ENCODE measurements at places on chromosomes 5 and 9.

GRCh38 chr5:149870697-149871096 lies 73.9 kb downstream of the PDE6A start:
- no peaks in the 10 kb centered on the region for H3K36me3 ChIP-seq
- no peak for DNase-seq
- H3K4me3 ChIP-seq = no peak overlapping the region

DNA sequence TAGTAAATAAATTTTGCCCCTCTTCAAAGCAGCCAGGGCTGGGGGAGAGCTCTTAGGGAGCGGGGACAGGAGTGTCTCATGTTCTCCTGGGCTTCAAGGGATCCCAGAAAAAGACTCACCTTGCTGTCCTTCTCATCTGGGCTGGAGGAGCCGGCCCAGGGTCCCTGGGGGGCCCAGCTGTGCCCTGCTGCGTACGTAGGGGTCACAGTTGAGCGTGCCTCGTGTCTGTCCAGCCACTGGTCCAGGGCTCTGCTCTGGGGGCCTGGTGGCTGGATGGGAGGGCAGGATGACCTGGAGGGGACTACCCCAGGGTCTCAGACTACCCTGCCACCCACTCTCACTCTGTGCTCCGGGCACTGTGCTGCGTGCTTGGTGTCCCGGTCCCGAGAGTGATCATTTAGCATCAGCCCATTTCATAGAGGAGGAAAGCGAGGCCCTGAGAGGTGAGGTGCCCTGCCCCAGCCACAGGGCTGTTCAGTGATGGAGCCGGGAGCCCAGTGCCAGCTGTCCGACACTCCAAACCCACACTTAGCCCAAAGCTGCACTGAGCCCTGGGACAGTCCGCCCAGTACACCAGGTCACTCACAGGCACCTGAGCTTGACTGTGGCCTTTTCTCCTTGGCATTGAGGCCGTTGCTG lies 26.2 kb upstream of the TDRD7 start:
- H3K27me3 ChIP-seq = no peaks in the 10 kb centered on the region
- DNase-seq = no peak
- no peaks in the 10 kb centered on the region for H3K36me3 ChIP-seq
- H3K4me3 ChIP-seq = no peak overlapping the region
- H3K4me1 ChIP-seq = peaks cover 15% of the 10 kb centered on the region

DNA sequence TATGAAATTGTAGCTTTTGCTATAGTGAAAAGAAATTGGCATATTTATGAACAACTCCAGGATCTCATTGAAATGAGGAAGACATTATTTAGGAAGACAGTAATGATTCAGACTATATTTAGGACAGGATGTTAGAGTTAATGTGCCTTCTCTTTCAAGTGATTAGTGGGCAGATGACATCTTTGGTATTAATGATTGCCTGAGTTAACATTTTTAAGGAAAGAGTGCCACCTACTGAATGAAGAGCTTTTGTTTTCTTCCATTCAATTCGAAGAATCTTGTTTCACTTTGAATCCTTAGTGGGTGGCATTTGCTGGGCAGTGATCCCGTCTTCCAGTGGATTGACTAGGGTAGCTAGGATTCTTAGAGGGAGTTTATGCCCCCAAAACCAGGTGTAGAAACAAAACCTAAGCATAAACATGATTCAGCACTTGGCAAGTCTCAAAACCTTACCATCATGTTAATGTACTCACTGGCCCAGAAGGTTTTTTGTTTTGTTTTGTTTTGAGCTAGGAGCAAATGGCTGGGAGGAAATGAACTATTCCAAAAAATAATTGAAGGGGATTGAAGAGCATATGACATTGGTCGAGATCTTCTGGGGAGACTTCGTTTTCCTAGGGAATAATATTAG lies 23.2 kb downstream of the MAP3K1 start:
- H3K4me1 ChIP-seq = no peaks in the 10 kb centered on the region
- no peaks in the 10 kb centered on the region for H3K36me3 ChIP-seq
- no peak overlapping the region for H3K27ac ChIP-seq
- peak overlapping the region; percentile 54 for H3K4me3 ChIP-seq
- DNase-seq = peak; percentile 64

- H3K27ac ChIP-seq = no peak overlapping the region
- H3K36me3 ChIP-seq = no peaks in the 10 kb centered on the region
- H3K4me3 ChIP-seq = no peak overlapping the region
- no peaks in the 10 kb centered on the region for H3K27me3 ChIP-seq
- H3K4me1 ChIP-seq = no peaks in the 10 kb centered on the region
- no peak for DNase-seq
Measured at GRCh38 chr5:61177716-61178115, 15.4 kb upstream of the SMIM15 start.

Measured in PC-3 (cell line).